ENCODE measurements at places on chromosomes 6 and 20.

GRCh38 chr6:113627480-113627879 is 229.7 kb upstream of the MARCKS start:
- no peak for DNase-seq

DNA sequence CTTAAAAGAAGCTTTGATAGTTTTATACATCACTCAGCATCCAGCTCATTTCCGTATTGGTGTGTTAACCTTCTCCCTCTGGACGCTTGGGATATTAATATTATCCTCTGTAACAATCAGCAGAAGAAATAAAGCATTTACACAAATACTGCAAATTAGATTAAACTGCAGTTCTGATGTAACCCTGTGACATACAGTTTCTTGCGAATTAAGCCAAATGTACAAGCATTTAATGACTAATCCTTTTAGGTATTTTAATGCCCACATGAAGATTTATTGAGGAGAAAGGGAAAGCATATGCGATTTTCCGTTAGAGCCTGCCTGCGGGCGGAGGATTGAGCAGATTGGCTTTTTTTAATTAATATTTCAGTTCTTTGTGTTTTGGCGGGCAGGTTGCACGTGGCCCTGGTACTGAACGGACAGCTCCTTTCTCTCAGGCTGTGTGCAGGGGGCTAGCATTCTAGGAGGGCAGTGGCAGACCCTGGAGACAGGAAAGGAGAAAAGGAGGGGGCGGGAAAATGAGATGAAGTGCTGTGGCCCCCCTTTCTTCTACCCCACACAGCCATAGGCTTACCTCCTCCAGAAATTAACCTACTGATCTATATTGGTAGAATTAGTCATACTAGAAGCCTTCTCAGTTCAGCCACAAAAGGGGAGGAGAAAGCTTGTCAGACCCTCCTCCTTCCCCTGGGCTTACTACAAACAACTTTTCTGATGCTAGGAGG is 14.1 kb upstream of the TFAP2D start:
- peak; percentile 2 for DNase-seq

DNA sequence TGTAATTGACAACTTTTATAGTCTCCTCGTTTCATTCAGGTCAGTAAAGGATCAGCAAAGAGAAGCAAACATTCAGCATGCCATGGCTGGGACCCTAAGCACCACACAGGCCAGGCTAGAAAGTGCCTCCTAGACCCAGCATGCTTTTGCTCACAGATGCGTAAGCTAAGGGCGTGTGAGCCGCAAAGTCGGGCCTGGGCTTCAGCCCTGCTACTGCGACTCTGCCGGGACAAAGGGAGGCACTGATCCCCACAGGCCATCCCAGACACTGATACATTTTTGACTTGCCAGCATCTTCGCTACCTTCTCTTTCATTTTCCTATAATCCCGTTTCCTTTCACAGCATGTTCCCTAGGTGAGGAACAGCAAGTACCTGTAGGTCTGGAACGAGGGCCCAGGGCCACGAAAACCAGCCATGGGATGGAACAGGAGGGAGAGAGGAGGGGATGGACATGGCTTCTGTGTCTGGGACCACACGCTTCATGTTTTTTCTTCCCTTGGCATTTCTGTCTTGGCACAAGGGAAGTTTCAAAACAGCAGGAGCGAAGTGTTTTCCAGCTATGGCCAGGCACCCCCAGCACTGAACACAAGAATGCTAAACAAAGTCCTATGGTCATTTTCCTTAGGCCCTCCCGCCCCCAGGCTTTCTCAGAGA is 42.6 kb downstream of the IRF4 start:
- no peak for DNase-seq

- no peak for DNase-seq
Measured at GRCh38 chr6:100627911-100628758, 163.4 kb upstream of the SIM1 start.

- DNase-seq = peak; percentile 25
Measured at GRCh38 chr20:50594231-50594590, 84.0 kb downstream of the PTPN1 start.

DNA sequence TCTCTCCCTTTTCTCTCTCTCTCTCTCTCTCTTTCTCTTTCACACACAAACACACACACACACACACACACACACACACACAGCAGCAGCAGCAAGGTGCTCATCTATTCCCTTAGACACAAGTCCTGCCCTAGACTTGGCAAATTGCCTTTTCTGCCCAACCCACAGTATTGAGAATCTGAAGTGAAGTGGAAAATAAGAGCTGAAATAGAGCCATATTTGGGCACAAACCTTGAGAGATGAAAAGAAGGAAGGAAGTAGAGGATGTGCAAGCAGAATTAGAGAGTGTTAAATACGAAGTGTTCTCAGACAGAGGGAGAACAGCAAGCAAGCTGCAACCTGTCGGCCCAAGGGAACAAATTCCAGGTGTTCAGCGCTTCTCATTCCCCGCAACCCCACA is 557.5 kb upstream of the NOX3 start:
- no peak for DNase-seq

GRCh38 chr6:22884456-22884855 is 315.1 kb downstream of the HDGFL1 start:
- no peak for DNase-seq

DNA sequence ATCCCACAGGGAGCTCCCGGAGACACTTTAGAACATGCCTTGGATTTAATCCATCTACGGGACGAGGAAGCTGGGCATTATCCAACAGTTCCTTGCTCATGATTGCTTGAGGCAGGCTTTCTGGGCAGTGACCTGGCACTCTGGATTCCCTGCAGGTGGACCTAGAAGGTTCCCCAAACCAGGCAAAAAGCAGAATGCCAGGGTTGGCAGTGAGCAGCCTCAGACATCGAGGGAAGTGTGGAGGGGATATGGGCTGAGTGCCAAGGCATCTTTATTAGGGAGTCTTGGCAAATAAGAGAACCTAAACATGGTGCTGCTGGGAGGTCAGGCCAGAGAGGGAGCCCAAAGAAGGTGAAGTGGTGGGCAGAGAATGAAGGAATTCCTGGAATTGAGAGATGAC is 158.5 kb downstream of the CD83 start:
- no peak for DNase-seq

DNA sequence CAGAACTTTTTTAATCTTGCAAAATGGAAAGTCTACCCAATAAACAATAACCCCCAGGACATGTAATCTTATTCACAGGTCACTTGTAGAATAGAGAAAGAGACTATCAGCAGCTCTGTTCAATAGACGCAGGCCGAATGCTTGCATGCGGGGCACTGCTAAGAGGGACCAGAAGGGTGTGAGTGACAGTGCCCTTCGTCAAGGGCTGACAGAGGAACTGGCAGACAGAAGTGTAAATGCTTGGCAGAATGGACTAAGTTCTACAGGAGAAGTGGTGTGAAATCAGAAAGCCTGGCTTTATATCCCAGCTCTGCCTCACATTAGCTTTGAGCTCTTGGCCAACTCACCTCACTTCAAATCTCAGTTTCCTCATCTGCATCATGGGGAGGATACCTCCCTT is 21.0 kb downstream of the DDO start:
- DNase-seq = no peak

DNA sequence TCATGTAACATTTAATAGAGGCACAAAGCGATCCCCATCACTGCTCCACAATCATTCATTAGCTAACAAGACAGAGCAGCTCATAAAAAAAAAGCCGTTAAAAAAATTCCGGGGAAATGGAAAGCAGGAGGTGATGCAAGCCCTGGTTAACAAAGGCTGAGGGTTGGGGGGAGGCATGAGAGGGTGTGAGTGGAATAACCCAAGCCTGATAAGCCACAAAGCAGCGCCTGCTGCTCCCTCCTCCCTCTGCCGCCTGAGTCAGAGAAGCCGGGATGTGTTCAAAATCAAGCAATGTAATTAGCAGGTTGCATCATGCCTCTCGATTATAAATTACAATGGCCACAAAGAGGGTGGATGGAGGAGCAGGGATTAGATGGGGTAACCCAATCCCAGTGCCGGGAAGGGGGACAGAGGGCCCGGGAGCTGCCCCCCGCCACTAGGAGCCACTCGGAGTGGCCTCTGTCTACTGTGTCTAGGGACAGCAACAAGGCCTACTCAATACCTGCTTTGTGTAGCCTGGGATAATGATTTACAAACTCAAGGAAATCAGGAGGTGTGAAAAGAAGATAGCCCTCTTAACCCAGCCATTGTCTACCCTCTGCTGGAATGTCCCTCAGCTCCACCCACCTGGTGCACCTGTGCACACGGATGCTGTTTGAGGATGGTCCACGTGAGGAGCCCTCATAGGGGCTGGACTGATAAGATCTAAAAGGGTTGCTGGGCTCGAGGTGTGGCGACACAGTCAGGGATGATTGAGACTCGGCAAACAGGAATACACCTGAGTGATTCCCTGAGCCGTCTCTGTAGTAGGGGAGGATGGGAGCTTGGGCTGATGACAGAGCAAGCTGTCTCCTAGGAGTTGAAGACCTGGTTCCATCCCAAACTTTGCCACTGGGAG is 156.9 kb downstream of the VEGFA start:
- peak; percentile 71 for DNase-seq

GRCh38 chr20:51417250-51418136 is 125.0 kb downstream of the NFATC2 start:
- no peak for DNase-seq

DNA sequence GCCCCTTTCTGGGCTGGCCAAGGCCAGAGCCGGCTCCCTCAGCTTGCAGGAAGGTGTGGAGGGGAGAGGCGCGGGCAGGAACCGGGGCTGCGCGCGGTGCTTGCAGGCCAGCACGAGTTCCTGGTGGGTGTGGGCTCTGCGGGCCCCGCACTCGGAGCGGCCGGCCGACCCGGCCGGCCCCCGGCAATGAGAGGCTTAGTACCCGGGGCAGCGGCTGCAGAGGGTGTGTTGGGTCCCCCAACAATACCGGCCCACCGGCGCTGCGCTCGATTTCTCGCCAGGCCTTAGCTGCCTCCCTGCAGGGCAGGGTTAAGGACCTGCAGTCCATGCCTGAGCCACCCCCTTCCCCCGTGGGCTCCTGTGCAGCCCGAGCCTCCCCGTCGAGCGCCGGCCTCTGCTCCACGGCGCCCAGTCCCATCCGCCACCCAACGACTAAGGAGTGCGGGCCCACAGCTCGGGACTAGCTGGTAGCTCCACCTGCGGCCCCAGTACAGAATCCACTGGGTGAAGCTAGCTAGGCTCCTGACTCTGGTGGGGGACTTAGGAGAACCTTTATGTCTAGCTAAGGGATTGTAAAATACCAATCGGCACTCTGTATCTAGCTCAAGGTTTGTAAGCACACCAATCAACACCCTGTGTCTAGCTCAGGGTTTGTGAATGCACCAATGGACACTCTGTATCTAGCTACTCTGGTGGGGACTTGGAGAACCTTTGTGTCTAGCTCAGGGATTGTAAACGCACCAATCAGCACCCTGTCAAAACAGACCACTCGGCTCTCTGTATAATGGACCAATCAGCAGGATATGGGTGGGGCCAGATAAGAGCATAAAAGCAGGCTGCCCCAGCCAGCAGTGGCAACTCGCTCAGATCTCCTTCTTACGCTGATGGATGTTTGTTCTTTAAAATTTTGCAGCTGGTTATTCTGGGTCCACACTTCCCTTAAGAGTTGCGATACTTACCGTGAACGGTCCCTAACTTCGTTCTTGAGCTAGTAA is 167.4 kb upstream of the RREB1 start:
- no peak for DNase-seq

- no peak for DNase-seq
Measured at GRCh38 chr20:4322499-4322898, 307.1 kb upstream of the RNF24 start.

GRCh38 chr6:66103954-66104353 is 396.9 kb upstream of the EYS start:
- DNase-seq = no peak

- DNase-seq = no peak
Measured at GRCh38 chr20:1788044-1788443, 107.2 kb upstream of the SIRPA start.

GRCh38 chr6:21587179-21587960 is 6.2 kb upstream of the SOX4 start:
- peak; percentile 63 for DNase-seq

- no peak for DNase-seq
Measured at GRCh38 chr20:31838646-31839292, 6.6 kb downstream of the FOXS1 start.

DNA sequence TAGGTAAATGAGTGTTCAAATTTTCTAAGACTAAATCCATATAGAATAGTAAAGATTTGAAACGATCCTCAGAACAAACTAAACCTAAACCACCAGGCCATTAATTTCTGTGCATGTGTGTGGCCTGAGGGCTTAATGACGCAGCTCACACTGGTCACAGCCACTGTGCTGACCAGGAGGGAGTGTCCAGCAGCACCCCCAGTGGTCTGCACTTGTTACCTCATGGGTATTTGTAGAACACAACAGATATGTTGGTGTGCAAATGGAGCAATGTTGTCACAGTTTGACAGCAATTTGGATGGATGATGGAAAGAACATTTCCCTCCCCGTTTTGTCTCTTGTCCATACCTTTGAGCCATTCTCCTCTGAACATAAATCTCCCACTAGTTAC is 122.4 kb upstream of the EXOC2 start:
- no peak for DNase-seq

DNA sequence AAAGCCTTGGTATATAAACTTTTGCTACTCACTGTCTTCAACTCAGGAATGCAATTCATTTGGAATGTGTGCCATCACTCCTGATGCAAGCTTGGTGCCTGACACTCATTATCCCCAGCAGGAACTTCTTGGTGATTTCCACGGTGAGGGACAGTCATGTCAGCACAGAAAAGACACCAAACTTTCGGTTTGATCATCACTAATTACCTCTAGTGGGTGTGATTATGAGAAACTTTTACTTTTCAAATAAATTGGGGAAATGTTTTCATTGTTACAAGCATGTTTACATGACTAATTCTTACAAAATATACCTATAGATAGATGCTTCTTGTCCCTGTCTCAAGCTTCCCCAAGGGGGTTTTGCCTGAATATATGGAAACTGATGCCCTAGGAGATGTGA is 40.9 kb downstream of the RPP40 start:
- DNase-seq = no peak

DNA sequence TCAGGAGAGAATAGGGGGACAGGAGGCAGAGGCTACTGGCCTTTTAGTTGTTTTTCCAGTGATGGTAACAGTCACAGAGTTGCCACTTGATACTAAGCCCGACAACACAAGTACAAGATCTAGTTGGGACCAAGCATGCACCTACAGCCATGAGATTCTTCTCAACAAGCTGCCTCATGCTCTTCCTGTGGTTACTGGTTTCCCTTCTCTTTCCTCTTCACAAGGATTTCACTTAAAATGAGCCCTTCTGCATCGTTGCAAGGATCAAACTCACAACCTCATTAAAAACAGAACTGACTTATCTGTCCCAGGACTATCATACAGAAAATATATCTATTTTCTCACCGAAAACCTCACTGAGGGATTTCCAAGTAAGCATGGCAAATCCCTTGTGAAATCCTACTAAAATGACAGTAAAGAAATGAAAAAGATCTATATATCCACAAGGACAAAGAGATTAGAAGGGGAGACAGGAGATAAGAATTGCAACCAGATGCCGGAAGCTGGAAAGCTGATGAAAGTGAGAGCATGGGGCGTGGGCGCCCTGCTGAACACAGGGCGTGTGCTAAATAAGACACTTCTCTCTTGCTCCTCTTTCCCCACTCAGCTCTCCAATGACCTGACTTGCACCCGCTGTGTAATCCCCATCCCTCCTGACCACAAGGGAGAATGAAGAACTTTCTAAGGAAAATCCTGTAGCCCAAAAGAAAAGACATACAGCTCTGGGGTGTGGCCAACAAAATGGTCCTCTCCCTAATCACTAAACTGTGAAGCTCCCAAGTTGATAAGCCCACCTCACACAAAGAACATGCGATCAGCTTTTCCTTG is 13.4 kb downstream of the MTFR2 start:
- DNase-seq = peak; percentile 64

GRCh38 chr6:105545947-105546731 is 143.3 kb upstream of the PREP start:
- DNase-seq = peak; percentile 98
